LHCN-M2 (cell line): ENCODE measurements at places on chromosomes 7 and 10.

DNA sequence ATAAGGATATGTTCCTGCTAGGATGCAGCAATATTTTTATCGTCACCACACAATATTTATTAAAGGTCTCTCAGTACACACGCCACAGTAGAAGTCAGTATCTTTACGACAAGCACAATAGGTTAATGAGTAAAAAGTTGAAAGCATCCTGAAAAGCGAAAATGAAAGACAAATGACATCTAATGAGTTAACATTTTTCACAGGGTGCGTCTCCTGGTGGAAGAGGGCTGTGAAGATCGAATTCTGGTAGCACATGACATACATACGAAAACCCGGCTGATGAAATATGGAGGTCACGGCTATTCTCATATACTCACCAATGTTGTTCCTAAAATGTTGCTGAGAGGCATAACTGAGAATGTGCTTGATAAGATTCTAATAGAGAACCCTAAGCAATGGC is 10.8 kb downstream of the C1QL3 start:
- DNase-seq: no peak

GRCh38 chr7:133303931-133304330 is 51.1 kb downstream of the EXOC4 start:
- no peak for DNase-seq

GRCh38 chr10:78862328-78862640 is 206.5 kb upstream of the ZMIZ1 start:
- no peak for DNase-seq

DNA sequence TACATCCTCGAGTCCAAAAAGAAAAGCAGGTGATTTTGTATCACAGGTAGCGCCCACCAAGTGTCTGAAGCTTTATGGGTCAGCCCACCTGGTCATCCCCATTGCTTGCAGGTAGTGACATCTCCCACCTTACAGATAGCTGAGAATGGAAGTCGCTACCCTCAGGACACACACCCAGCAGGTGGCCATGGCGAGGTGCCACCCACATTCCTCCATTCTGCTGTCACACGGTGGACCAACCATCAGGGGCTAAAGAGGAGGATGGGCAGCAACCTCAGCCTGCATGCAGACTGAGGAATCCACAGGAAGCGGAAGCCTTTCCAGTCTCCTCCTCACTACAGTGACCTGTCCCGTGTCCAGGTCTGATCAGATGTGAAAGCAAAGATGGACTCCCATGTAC is 162.8 kb downstream of the PAXIP1 start:
- DNase-seq: no peak

GRCh38 chr10:113108194-113108835 is 158.3 kb downstream of the TCF7L2 start:
- no peak for DNase-seq
